Skeletal muscle cell (primary cell): ENCODE measurements at places on chromosomes 2 and 18.

DNA sequence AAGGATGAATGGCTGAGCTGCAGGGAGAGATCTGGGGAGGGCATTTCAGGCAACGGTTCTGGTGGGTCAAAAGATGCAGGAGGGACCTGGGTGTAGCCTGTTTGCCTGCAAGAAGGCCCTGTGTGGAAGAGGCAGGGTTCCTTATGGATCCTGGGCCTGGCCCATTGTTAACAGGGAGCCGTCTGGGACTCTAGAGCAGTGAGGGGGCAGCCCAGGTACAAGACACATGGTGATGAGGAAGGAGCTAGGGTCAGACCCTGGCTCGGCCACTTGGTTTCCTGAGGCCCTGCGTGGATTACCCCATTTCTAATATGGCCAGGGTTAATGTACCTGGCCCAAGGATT, 124.9 kb downstream of the GLI2 start:
- no peak for DNase-seq

DNA sequence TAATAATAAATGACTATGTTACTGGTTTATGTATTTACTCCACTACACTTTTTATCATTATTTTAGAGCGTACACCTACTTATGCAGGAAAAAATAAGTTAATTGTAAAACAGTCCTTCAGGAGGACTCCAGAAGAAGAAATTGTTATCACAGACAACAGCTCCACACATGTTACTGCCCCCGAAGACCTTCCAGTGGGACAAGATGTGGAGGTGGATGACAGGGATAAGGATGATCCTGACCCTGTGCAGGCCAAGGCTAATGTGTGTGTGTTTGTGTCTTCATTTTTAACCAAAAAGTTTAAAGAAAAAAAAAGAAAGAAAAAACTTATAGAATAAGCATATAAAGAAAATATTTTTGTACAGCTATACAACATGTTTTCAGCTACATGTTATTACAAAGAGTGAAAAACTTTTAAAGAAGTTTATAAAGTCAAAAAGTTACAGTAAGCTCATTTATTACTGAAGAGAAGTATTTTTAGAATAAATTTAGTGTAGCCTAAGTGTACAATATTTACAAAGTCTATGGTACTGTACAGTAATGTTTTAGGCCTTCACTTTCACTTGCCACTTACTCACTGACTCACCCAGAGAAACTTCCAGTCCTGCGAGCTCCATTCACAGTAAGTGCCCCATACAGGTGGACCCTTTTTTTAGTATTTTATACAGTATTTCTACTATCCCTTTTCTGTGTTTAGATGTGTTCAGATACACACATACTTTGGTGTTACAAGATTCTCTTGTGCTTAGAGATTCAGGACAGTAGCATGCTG, 7.5 kb downstream of the TGFBRAP1 start:
- no peak for DNase-seq

DNA sequence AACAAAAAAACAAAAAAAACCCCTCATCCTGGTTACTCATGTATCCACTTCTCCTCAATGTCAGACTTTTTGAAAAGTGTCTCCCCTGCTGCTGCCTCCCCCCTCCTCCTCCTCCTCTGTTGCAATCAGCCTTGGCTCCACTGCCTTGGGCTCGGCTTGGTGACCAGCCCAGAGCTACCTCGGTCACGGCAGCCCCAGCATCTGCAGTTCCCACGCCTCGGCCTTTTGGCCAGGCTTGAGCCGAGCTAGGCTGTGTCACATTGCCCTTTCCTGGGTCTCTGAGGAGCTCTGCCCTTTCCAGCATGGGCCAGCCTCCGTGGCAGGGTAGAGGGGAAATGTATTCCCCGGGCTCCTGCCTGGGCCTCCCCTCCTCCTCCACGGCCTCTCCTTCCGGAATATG, 22.7 kb upstream of the INHBB start:
- DNase-seq = peak; percentile 25

DNA sequence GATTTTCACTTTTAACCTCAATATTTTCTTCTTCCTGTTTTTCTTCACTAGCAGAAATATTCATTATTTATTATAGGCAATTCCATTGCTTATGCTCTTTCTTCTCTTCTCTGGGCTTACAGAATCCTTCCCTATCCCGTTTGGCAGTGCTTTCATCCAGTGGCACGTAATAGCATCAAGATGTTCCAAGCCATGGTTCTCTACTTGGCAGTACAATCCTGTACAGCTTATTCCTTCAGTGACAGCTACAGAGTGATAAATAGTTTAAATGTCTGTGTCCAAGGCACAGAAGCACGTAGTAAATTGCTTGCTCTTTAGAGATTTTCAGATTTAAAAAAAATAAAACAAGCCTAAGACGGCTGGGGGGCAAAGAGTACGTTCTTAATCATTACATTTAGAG, 1964.3 kb downstream of the SUCLG1 start:
- no peak for DNase-seq

DNA sequence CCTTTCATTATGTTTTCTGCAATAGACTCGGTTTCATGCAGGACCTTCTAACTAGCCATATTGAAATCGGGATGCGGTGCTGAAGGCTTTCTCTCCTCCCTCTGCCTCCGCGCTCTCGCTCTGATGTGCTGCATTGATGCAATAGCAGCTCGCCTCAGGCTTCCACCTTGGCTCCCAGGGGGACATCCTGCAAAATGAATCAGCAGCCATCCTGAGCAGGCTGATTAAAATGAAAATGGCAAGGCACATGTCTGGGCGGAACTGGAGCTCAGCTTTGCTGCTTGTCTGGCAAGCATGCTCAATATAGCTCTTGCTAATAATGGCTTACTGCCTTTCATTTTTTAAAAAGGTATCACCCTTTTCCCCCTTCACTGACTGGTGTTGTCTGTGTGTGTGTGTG, 806 bp upstream of the MYT1L start:
- DNase-seq = no peak

- DNase-seq = no peak
These were observed 468.2 kb downstream of the EPHA4 start for GRCh38 chr2:221103930-221104329.

DNA sequence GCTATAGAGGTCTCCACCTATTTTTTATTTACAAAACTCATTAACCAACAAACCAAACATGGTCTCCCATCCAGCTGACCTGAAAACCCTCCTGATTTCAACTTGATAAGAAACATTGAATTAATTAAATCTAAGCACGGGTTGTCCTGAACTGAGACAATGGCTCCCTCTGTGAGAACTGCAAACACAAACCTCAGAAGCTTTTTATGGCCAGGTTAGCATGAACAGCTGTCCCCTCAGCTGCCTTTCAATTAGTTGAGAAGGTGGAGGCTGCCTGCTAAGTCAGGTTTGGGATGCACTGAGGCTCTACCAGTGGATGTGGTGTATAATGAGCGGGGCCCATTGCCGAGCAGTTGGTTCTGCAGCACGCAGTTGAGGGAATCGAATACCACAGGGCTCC, 258.5 kb upstream of the DDX18 start:
- DNase-seq = no peak

GRCh38 chr18:66136039-66136438, 385.2 kb downstream of the CDH7 start:
- no peak for DNase-seq

- DNase-seq = no peak
These were observed 211.9 kb downstream of the PTGR3 start for GRCh38 chr18:74996996-74997395.
